ENCODE measurements at places on chromosomes 7 and 10.

GRCh38 chr7:149753375-149754233 is 19.8 kb downstream of the ZNF467 start:
- no peak for DNase-seq

- no peak for DNase-seq
Observed at GRCh38 chr7:20577441-20578071, 37.9 kb upstream of the ABCB5 start.

DNA sequence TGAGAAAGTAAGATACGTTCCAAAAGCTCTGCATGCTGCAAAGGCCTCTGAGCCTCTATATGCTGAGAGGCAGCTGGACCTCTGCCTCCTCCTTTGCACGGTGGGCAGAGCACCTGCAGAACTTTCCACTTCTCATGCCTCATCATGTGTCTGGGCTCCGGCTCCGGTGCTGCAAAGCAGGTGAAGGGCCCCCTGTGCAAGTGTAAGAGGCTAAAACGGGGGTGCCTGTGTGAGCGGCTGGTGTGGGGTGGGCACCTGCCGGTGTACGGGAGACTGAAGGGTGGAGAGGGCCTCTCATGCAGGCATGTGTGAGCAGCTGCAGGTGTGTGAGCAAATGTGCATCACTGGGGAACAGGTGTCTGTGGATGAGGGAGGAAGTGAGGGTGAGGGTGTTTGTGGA is 121.0 kb downstream of the KCNMA1 start:
- DNase-seq = no peak

- no peak for DNase-seq
Observed at GRCh38 chr7:90119178-90119971, 34.9 kb upstream of the STEAP1 start.

- no peak for DNase-seq
Observed at GRCh38 chr10:4111643-4112042, 326.6 kb upstream of the KLF6 start.

- no peak for DNase-seq
Observed at GRCh38 chr7:95758187-95758586, 14.2 kb upstream of the DYNC1I1 start.

- no peak for DNase-seq
Observed at GRCh38 chr10:70652761-70653657, 19.3 kb upstream of the ADAMTS14 start.

GRCh38 chr7:20952916-20953315 is 166.2 kb upstream of the SP8 start:
- no peak for DNase-seq

GRCh38 chr7:138036135-138036534 is 34.2 kb upstream of the CREB3L2 start:
- no peak for DNase-seq

- DNase-seq = no peak
Observed at GRCh38 chr7:140304191-140304799, 94.0 kb downstream of the SLC37A3 start.

DNA sequence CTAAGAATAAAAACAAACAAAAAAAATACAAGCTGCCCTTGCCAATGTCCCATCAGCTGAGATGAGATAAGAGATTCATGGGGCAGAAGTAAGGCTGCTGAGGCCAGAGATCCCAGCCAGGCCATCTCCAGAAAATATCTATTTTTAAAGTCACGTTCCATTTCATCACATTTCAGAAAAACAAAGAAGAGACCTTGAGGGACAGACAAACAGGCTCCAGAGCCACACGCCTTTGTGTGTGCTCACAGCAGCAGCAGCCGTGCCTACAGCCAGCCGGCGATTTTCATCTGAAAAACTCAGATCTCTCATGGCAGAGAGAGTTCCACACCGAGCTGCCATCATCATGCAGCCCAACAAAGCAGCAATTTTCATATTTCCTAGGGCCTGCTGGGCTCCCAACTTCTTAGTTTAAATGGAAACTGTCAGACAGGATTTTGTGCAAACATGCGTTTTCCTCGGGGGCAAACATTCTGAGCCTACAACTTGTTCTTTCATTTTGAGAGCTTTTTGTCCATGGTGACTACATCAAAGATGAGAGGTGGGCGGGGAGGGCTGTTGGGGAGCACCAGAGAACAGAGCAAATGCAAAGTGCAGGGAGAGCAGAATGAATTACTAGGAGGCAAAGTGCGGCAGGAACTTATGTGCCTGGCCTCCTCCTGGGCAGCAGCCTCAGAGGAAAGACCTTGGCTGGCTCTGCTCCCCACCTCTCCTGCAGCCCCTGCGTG is 38.8 kb downstream of the DLG5 start:
- no peak for DNase-seq

Data from GM19239 (cell line).